Activated T-cell treated with anti-CD3 and anti-CD28 coated beads, Interleukin-2, amount 50 U/mL, for 72 hours (primary cell): ENCODE measurements at places on chromosomes 3 and 15. TPM values are rescaled to one million over a fixed set of nuclear protein-coding genes. Genes with fewer than 3 reads are reported as not detected.

BNIP2 gene
- total RNA-seq = 68.3 TPM

GOLGA6L4 gene
- 0.99 TPM for total RNA-seq

DNA sequence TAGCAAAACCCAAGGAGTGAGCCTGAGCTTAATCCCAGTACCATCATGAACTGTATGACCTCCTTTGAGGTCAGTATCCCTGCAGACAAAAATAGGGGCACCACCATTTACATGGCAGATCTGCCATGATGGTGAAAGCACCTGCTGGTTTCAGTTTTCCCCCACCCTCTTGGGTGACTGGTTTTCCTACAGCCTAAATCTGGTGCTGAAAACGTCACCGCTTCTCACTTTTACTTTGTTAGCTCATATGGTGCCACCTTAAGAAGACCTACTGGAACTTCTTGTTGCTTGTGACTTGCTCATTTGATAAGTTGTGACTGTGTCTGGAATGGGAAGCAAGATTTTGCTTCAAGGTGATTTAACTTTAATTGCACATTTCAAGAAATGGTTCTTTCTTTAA is 5.1 kb downstream of the PPP1R2 start:
- H3K4me3 ChIP-seq = peak overlapping the region; percentile 85
- peak; percentile 65 for DNase-seq
- H3K4me1 ChIP-seq = peaks cover 75% of the 10 kb centered on the region
- H3K36me3 ChIP-seq = peaks cover 10% of the 10 kb centered on the region

DNA sequence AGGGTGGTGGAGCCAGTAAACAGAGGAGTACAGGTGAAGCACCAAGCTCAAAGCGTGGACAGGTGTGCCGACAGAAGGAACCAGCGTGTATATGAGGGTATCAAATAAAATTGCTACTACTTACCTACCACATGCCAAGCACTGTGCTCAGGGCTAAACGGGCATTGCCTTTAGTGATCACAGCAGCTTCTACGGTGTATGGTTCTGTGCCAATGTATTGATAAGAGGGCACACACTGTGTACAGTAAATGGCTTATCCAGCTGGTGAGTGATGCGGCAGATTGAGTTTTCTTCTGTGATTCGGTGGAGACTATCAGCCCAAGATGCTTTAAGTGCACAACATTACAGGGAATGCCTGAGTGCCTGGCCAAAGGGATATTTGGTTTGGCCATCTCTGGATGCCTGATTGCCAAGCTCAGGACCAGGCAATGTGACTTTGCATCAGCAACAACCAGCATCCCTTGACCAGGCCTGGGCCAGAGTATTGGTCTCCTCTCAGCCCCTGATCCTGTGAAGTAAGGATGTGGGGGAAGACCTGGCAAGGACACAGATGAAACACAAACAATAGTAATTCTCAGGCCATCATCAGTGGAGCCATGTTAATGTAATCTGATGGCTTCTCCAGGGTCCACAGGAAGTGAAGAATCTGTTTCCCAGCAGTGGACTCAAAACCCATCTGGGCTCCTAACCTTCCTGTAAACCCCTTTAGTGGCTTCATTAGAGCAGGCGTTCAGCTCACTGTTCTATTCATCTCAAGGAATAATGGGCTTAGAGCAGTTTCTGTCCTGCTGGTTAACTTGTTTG is 14.1 kb downstream of the STARD5 start:
- peaks cover 21% of the 10 kb centered on the region for H3K36me3 ChIP-seq
- H3K27me3 ChIP-seq = no peaks in the 10 kb centered on the region
- H3K27ac ChIP-seq = no peak overlapping the region
- H3K4me3 ChIP-seq = no peak overlapping the region

DNA sequence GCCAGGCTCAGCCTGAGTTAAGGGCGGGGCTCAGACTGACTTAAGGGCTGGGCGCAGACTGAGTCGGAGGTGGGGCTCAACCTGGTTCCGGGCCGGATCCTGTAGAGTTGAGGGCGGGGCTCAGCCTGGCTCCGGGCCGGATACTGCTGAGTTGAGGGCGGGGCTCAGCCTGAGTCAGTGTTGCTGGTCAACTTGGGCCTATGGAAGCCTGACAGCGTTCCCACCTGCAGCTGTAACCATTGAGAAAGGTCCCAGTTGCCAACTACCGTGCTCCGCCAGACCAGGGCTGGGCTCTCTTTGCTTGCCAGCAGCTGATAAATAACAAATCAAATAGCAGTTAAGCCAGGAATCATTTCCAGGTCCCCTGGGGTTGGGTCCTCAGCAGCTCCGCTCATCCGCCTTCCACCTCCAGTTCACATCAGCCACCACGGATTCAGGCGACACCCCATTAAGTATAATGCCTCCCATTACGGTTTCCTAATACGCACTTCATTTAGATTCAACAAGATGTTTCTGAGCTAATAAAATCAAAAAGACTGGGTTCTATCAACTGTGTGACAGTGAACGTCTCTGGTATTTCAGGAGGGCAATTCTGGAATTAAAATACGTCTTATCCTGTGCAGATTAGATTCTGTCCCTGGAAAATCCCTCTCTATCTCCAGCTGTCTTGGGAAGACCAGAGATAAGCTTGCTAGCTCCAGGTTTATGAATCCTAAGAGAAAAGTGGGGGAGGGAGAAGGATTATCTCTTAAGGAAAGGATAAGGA is 7.3 kb downstream of the GRIP2 start:
- H3K4me1 ChIP-seq = no peaks in the 10 kb centered on the region
- peaks cover 10% of the 10 kb centered on the region for H3K27me3 ChIP-seq
- no peak overlapping the region for H3K4me3 ChIP-seq
- no peak overlapping the region for H3K27ac ChIP-seq

DNA sequence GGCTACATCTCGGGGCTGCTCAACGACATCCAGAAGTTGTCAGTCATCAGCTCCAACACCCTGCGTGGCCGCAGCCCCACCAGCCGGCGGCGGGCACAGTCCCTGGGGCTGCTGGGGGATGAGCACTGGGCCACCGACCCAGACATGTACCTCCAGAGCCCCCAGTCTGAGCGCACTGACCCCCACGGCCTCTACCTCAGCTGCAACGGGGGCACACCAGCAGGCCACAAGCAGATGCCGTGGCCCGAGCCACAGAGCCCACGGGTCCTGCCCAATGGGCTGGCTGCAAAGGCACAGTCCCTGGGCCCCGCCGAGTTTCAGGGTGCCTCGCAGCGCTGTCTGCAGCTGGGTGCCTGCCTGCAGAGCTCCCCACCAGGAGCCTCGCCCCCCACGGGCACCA is 17.0 kb downstream of the ANKRD63 start:
- DNase-seq = no peak
- H3K27ac ChIP-seq = no peak overlapping the region
- no peaks in the 10 kb centered on the region for H3K27me3 ChIP-seq
- H3K4me1 ChIP-seq = no peaks in the 10 kb centered on the region
- no peak overlapping the region for H3K4me3 ChIP-seq

DNA sequence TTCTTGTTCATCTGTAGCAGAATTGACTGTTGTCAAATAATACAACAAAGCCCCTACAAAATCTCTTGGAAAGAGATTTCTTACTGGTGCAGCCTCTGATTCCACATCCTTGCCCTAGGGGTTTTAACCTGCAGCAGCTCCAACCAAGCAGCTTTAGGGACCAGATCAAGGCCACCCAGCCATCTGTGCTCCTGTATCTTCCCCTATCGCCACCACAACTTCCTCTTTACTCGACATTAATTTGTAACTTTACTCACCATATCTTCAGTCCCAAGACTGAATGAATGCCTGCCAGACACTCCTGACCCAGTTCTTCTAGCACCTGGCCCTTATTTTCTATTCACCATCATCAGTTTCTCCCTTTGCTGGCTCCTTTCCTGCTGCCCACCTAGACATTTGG is 156.6 kb upstream of the IL12A start:
- H3K4me3 ChIP-seq = no peak overlapping the region
- H3K27me3 ChIP-seq = no peaks in the 10 kb centered on the region
- DNase-seq = no peak
- H3K4me1 ChIP-seq = no peaks in the 10 kb centered on the region

GRCh38 chr3:157116017-157116416 is 43.9 kb downstream of the CCNL1 start:
- no peak overlapping the region for H3K4me3 ChIP-seq
- no peak overlapping the region for H3K27ac ChIP-seq
- H3K4me1 ChIP-seq = peaks cover 12% of the 10 kb centered on the region
- no peaks in the 10 kb centered on the region for H3K27me3 ChIP-seq
